ENCODE measurements at places on chromosomes 16 and 17.

DNA sequence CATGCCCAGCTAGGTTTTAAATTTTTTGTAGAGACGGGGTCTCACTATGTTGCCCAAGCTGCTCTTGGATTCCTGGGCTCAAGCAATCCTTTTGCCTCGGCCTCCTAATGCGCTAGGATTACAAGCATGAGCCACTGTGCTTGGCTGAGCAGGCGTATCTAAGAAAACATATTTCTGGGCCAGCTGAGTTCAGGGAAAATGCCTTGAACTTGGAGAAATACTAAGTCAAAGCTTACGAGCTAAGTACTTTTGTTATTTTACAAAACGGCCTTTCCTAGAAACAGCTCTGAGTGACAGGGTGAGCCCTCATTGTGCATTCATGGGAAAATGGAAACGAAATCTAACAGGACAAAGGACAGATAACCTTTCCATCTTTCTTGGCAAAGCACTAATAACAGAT is 24.7 kb downstream of the DNAI2 start:
- DNase-seq, result no peak

GRCh38 chr17:66980896-66981295 is 16.4 kb downstream of the CACNG4 start:
- DNase-seq, result no peak

DNA sequence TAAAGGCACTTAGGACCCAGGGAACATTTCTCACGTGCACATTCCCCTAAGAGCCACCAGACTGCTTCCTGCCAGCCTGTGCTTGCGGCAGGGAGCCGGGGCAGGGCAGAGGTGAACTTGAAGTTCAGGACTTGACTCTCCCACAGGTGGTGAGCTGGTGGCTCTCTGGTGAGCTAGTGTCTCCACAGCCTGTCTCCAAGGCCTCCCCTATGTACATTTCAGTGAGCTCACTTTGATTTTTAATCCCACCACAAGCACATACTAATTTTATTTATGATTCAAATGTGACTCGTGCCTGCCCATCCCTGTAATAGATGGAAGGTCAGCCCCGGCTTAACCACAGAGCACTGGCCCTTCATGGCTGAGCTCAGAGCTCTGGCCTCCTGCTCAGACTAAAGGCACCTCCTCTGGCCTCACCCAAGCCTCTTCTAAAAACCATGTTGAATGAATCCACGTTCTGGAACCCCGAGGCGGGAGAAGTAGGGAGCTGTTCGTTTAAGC is 9.2 kb downstream of the SNN start:
- no peak for DNase-seq

DNA sequence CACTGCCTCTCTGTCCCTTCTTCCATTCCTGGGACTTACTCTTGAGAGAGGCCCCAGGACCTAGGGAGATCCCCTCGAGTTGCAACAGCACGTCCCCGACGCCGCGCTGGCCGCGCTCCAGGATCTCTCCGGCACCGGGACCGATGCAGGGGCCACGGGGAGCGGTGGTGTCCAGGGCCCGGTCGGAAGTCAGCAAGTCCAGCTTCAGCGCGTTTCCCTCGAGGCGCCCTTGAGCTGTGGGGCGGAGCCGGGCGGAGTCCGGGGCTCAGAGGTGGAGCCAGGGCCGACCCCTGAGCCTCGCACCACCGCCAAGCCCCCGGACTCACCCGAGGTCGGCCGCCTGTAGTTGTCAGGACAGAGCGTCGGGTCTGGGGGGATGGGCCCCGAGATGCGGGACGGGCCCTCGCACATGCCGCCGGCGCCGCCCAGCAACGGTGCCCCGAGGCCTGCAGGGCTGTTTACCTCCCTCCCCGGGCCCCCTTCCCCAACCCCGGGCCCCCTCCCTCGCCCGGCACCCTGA is 458 bp downstream of the ENKD1 start:
- DNase-seq, result no peak

- no peak for DNase-seq
These were observed 591 bp downstream of the PSMD7 start for GRCh38 chr16:74297145-74297665.

- no peak for DNase-seq
These were observed 173.7 kb upstream of the HS3ST3A1 start for GRCh38 chr17:13775450-13775849.

GRCh38 chr17:565521-565920 is 149.1 kb downstream of the VPS53 start:
- DNase-seq, result no peak

DNA sequence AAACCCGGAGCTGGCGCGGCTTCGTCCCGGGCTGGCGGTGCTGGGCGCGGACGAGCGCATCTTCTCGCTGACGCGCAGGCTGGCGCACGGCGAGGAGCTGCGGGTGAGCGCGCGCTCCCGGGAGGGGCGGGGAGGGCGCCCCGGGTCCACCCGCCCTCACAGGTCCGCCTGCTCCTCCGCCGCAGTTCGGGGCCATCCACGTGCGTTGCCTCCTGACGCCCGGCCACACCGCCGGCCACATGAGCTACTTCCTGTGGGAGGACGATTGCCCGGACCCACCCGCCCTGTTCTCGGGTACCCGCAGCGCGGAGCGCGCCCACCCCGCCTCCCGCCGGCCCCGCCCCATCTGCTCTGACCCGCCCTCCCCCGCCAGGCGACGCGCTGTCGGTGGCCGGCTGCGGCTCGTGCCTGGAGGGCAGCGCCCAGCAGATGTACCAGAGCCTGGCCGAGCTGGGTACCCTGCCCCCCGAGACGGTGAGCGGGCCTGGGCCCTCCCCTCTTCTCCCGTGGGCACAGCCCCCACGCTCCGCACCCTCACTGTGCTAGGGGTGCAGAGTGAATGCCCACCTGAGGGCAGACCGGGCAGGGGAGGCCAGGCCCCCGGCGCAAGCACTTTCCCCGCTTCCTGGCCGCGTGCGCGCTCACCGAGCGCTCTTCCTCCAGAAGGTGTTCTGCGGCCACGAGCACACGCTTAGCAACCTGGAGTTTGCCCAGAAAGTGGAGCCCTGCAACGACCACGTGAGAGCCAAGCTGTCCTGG is 1.4 kb downstream of the HAGHL start:
- DNase-seq, result no peak
